ENCODE measurements at places on chromosomes 2 and 18.

- DNase-seq = no peak
Observed at GRCh38 chr18:33583901-33584300, 5.9 kb downstream of the ASXL3 start.

DNA sequence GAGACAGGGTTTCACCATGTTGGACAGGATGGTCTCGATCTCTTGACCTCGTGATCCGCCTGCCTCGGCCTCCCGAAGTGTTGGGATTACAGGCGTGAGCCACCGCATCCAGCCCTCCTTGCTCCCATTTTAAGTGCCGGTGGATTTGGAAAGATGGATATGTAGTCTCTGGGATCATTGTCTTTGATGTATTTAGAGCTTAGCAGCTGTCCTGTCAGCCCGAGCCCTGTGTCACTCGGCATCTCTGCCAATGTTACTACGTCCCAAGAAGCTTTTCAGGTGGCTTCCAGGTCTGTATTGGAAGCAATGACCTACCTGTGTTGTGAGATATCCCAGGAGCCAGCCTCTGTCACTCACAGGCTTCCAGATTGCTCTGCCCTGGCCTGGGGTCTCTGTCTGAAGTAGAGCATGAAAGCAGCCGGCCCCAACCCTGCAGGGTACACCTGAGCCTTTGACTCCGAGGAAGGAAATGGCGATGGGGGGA, 35.3 kb downstream of the MAP4K4 start:
- no peak for DNase-seq

DNA sequence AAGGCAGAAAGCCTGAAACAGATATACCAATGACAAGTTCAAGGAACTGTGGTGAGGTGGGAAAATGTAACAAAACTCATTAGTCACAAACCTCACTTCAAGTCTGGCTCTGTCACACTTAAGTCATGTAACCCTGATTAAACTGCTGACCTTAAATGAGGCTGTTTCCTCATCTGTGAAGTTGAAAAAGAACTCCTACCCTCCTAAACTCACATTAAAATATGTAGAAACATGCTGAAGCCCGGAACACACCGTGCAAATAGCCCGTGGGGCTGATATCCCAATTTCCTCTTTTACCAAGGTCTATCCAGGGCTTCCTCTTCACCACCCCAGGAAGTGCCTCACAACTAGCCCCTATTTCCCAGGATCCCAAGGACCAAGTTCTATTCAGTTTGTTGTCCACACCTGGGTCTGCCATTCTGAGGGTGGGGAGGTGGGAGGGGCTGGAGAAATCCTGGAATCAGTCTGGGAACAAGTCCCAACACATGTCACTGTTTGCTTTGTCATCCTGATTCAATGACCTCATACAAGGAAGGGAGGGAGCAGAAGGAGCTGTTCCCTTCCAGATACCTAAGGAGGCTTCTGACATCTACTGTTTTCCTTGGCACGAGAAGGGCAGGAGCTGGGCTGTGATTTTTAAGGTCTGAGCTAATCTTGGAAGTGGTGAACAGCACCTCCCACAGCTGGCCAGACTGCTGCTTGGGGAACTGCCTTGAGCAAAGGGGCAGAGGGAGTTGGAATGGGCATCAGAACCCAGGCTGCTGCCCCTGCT, 42.3 kb downstream of the SLC4A1AP start:
- peak; percentile 80 for DNase-seq

DNA sequence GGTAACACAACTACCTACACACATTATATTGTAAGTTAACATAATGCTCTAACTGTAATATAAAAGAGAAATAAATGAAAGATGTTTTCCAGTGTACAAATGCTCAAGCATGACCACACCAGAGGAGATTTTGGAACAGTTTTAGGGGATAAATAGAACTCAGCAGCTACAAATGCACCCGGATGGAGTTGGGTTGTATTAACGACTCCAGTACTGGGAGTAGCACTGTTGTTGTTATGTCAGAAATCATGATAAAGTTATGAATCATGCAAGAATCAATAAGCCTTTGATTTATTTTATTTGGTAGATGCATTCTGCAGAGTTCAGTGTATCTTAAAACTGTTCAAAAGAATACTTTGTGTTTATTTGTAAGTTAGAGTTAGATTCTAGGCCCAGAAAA, 126.9 kb downstream of the MAP3K20 start:
- no peak for DNase-seq

DNA sequence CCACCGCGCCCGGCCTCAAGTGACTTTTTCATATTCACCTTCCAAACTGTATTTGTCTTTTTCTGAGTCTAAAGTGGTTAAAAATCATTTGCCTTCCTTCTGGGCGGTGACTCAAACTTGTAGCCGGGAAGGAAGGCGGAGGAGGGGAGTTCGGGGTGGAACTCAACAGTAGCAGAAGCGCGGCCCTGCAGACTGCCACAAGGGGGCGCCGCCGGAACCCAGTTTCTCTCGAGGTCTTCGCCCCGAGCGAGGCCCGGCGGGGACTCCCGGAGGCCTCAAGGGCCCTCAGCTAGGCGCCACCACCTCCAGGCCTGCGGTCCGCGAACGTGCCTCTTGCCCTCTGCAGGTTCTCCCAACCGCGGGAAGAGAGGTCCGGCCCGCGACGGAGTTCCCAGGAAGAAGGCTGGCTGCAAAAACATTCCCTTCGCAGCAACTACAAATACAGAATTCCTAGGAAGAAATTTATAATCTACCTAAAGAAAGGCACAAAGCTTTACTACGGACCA, 16.8 kb upstream of the ITM2C start:
- DNase-seq = peak; percentile 91

DNA sequence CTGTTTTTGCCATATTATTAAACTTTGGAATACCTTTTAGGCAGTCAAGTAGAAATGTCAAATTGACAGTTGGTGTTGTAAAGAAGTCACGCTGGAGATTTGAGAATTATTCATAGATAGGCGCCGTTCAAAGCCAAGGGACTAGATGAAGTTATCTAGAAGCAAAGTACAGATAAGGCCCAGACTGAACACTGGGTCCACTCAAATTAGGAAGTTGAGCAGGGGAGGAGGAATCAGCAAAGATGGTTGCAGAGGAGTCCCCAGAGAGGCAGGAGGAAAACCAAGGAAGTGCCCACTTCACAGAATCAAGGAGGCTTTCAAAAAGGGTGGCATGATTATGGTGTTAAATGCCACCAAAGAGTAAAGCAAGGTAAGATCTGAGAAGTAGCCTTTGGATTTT, 9.6 kb upstream of the ALS2 start:
- DNase-seq = no peak

GRCh38 chr2:16067037-16067406, 126.7 kb downstream of the MYCN start:
- no peak for DNase-seq

DNA sequence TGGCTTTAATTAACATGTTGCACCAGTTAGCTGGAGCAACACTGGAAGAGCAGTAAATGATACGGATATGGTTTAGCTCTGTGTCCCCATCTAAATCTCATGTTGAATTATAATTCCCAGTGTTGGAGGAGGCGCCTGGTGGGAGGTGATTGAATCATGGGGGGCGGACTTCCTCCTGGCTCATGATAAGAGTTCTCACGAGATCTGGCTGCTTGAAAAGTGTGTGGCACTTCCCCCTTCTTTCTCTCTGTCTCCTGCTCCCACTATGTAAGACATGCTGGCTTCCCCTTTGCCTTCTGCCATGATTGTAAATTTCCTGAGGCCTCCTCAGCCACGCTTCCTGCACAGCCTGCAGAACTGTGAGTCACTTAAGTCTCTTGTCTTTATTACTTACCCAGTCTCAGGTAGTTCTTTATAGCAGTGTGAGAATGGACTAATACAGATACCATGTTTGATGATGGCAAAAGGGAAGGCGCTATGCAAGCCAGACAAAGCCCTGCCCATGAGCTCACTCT, 963.6 kb downstream of the SOCS6 start:
- DNase-seq = no peak

DNA sequence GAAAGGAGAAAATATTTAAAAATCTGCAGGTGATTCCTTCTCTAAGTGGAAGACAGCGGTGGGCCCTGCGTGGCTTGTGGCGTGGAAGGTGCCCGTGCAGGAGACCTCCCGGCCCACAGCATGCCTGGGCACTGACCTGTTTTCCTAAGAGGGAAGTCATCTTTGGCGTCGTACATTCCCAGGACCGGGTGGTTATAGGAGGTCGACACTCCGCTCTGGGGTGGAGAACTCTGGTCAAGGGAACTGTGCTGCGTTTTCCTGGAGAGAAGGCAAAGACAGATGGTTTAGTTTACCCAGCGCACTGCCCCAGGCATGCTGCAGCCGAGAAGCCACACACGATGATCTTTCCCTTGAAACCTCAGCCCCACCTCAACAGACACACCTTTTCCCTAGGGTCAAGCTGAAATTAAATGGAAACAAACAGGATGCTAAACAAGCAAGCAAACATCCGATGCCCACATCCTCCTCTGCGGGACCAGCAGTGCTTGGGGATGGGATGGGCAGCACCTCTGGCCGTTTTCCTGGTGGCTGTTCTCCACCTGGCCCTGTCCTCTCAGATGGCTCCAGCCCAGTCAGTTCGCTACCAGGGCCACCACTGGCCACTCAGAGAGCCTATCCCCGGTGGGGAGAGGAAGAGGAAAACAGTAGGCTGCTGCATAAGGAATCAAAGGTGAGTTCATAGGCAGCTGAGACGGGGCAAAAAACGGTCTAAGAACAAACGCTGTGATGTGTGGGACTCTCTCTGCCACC, 244.1 kb downstream of the HDAC4 start:
- no peak for DNase-seq

- no peak for DNase-seq
Observed at GRCh38 chr2:37020887-37021796, 54.8 kb upstream of the STRN start.

GRCh38 chr2:206798000-206798399, 32.6 kb downstream of the FASTKD2 start:
- no peak for DNase-seq

DNA sequence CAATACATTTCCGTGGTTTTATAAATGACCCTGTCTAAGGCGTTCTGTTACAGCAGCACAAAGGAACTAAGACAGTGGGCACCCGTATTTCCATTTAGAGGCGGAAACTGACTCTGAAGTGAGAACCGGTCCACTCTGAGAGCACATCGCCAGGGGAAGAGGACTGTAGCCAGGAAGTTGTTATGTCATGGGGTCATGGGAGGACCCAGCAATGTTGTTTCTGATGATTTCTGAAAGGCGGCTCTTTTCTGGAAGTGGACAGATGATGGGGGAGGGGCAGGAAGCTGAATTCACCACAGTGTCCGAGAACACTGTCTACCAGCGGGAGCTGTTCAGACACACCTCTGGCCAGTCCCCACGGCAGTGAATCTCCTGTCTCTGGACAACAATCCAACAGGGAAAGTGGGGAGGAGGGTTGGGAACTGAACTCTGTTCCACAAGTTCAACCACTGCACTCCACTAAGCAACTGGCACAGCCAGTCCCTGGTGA, 2.1 kb upstream of the LRRFIP1 start:
- DNase-seq = peak; percentile 51

- DNase-seq = no peak
Observed at GRCh38 chr18:57209713-57210106, 62.8 kb downstream of the BOD1L2 start.

DNA sequence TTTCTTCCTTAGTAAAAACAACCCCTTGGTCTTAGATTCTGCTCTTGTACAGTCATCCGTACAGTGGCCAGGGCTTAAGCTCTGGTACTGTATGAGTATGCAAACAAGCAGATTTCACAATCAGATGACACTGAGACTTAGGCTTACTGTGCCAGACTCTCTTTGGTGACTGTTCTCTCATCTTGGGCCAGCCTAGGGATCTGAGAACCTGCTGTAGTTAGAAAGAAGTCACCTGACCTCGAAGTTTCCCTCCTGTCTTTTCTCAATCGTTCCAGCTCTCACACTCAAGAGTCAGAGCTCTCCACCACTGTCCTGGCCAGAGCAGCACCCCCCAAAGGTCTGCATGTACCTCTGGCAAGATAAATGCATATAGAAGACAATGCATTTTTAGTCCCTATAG, 63.2 kb downstream of the ZEB2 start:
- peak; percentile 36 for DNase-seq

DNA sequence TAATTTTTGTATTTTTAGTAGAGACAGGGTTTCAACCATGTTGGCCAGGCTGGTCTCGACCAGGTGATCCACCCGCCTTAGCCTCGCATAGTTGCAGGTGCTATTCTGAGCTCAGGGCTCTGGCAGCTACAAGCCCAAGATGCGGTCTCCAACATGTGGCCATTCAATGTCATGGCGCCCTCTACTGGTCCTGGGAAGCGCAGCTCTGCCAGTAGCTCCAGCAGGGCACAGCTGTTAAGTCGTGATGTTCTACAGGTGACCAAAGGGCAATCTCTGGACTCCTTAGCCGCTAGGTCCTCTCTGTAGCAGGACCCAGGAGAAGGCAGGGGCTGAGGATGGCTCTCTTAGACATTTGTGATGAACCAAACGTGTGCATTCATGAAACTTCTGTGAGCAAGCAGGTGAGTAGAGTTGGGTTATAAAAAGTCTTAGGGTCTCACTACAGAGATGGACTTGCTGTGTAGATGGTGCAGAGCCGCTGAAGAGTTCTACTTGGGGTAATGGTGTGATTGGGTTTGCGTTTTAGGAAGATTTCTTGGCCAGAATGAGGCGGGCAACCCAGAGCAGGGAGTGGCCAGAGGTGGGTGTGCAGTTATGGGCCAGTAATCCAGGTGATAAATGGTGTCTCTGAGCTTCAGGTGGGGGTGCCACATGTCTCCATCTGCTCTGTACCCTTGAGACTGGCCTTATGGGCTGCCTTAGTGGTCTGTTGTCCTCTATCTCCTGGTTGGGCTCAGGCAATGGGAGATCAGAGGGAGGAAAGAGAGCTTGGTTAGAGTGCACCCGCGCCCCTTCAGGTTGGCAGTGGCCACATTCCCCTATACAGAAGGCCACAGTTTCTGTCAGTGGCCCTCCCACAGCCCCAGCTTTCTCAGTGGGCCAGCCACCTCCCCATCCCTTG, 31.0 kb downstream of the IL37 start:
- DNase-seq = peak; percentile 63

DNA sequence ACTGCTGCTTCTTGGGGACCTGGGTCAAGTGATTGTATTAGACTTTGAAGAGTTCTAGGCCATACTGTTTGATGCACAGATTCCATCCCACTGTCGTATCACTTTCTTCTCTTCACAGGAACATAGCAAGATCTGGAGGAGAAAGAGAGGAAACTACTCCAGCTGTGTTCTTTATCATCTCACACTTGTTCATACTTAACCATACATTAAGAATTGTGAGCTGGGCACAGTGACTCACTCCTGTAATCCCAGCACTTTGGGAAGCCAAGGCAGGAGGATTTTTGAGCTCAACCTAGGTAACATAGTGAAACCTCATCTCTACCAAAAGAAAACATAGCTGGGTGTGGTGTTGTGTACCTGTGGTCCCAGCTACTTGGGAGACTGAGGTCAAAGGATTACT, 111.7 kb downstream of the PARD3B start:
- no peak for DNase-seq

DNA sequence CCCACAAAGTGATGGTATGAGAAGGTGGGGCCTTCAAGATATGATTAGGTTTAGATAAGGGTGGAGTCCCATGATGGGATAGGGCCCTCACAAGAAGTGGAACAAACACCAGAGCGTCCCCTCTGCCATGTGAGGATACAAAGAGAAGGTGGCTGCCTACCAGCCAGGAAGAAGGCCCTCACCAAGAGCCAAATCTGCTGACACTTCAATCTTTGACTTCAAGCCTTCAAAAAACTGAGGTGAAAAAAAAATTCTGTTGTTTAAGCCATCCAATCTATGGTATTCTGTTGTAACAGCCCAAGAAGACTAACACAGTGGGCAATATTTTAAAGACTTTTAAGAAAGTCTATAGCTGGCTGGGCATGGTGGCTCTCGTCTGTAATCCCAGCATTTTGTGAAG, 522.1 kb downstream of the NRXN1 start:
- DNase-seq = no peak
